ENCODE measurements at places on chromosomes 7 and 10.

DNA sequence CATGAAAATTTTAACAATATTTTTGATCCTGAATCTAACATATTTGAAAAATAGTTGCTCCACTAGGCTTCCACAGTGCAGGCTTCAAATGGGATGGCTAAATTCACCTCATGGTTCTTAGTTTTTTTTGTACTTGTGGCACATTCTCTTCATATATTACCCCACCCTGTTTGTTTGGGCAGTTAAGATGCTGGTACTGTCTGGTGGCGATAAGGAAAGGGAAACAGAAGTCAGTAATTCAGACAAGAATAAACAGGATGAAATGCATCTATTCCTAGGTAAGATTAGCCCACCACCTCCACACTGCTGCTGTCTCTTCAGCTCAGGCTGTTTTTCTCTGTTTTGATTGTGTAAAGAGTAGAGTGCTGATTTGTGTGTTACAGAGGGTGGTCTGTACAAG is 44.2 kb downstream of the GLRX3 start:
- no peak for DNase-seq

DNA sequence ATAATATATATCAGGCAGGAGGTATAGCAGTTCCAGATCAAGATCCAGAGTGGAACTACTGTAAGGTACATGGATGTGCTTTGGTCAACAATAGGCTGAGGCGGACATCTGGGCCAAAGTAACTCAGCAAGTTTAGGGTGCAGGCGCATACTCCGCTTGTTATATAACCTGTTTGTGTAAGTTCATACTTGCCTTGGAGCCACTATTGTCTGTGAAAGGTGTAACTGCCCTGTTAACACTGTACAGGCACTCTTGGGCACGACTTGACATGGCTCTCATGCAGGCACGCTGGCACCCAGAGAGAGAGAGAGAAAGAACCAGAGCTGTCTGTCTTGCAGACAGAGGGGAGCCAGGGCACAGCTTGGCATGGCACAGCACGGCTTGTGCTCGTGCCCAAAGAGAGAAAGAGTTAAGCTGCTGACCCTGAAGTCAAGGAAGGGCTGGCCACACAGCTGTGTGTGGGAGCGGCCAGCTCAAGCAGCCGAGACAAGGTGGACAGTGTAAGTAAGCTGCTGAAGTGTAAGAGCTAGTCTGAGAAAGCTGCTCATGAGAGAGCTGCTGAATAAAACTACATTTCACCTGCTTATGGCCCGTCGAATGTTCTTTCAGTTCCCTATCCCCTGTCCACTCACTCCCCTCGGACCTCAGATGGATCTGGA is 47.8 kb upstream of the KAT6B start:
- DNase-seq: no peak

- no peak for DNase-seq
These were observed 186.3 kb downstream of the CAMK1D start for GRCh38 chr10:12535656-12536055.

DNA sequence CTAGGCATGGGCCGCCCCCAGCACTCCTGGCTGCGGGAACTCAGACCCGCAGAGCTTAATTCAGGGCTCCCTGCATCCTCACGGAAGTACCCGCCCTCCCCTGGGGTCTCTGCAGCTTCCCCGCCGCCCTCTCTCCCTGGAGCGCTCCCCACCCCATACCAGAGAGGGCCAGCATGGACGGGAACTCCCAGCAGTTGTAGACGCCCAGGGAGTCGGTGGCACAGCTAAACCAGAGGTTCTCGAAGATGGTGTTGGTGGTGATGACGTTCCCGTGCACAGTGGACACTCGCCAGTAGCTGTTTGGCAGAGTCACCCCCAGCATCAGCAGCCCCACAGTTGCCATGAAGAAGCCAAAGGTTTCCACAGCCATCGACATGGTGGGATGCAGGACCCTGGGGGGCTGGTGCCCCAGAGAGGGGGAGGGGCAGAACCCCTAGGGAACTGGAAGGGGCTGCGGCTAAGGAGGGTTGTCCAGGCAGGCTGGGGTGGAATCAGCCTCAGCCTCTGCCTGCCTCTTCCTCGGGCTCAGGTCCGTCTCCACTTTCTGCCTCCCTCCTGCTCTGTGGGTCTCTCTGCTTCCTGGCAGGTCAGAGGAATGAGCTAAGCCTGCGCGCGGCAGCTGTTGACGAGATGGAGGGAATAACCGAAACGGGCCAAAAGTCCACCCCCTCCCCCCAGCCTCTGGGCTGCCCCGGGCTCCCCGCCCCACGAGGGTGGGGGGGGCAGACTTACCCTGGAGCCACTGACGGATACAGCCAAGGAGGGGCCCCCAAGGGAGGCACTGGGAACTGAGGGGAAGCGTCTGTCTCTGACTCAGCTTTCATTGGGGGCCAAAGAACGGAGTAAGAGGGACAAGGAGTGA is at the start of gene CLDN15:
Gene CLDN15 (minus strand): TSS at position 597 of the 862 bp plus-strand sequence. CDS start 221 bp downstream, at position 376.
- DNase-seq: peak; percentile 48

- peak; percentile 36 for DNase-seq
These were observed 208.6 kb upstream of the CCDC6 start for GRCh38 chr10:60114765-60115586.

- no peak for DNase-seq
These were observed 39.1 kb upstream of the LRRN3 start for GRCh38 chr7:111051832-111052231.

GRCh38 chr7:1839701-1840100 is 169.6 kb downstream of the ELFN1 start:
- no peak for DNase-seq

DNA sequence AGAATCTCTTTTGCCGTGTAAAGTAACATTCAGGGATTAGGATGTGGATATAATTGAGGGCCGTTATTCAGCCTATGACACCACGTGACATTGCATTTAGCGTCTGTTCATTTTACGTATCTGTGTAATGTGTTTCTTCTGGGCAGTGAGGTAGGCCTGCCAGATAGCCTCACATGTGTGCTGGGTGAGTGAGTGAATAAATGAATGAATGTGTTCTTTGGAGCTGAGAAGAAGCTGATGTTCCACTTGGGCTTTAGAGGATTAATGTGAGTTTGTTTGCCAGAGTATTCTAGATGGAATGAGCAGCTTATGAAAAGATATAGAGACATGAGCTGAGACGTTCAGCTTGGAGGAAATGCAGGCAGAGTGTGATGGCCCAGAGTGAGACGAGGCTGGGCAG is 55.0 kb downstream of the MINDY4 start:
- DNase-seq: no peak

DNA sequence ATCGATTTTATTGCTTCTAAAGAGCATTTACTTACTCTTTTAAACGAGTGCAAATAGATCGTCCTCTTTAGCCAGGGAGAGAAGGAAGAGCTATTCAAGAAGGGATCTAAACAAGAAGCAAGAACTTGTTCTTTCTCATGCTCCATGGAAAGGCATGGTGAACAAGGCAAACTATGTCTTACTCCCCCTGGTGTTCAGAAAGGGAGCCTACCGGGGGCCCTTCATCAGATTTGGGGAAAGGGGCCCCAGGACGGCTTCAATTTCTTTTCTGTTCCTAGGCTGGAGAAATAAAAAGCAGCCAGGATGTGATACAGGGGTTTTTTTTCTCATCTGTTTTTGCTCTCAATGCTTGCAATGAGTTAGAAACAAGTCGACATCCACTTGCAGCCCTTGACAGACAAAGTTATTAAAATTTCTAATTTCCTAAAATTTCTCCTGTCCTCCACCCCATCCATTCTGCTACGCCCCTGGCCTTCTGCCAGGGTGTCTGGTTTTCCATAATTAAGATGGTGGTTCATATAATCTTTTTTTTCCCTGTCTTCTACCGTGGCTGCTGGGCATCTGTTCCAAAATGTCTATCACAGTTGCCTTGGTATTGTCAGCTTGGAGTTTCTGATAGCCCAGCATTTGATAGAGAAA is 214.4 kb downstream of the CREB5 start:
- peak; percentile 67 for DNase-seq

DNA sequence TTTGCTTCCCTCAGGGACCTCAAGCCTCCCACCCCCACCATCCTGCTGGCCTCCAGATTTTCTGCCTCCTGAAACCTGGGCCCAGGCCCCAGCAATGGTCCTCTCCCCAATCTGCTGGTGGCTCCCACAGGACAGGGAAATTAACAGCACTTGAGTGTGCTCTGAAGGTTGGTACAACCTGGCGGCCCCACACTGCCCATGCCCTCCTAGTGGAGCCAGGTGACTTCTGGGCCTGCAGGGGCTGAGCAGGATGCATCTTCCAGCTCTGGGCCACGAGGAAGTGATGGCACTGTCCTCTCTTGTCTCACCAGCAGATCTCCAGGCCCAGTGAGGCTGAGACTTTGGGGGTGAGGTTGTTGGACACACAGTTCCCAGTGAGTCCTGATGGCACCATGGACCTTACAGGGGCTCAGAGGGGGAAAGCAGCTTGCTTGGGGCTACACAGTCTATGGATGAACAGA is 3.6 kb upstream of the ZMIZ1 start:
- DNase-seq: no peak

- DNase-seq: peak; percentile 67
These were observed 312.8 kb upstream of the SORCS1 start for GRCh38 chr10:107477266-107477665.

GRCh38 chr7:11251436-11251835 is 277.8 kb downstream of the PHF14 start:
- DNase-seq: no peak

DNA sequence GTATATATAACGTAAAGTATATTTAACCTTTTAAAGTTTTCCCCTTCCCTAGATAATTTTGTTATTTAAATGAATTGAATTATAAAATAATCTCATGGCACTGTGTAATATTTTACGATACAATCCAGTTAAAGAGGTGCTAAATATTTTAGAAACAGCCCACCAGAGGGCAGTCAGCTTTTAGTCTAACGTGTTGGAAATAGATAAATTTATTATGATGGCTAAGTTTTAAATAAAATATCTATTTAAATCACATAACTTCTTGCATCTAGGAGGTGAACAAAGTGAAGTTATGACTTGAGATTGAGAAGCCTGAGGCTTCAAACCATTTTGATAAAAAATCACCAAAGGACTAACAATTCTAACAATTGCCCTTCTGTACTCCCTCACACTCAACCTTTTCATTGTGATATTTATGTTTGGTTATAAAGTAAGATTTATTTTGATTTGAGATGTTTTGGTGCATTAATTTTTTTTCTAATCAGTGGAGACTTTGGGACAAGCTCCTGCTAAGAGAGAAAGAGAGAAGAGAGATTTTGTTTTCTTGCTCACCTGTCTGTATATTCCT is 171.5 kb upstream of the SP4 start:
- peak; percentile 72 for DNase-seq

- no peak for DNase-seq
These were observed 15.1 kb upstream of the ELN start for GRCh38 chr7:74012842-74013249.

DNA sequence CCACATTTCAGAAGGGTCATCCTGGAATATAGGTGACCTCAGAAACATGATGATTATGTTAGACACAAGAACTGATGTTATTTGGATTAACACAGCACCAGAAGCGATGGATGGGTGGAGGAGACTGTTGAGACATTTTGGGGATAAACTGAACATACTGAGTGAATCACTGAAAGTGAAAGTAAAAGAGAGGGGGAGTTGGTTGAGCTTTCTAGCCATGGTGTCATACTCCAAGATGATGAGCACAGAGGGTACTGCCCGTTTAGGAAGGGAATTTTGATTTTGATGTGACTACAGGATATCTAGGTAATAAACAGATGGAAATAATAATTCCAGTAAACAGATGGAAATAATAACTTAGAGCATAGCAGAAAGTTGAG is 248.0 kb upstream of the NPY start:
- DNase-seq: no peak

DNA sequence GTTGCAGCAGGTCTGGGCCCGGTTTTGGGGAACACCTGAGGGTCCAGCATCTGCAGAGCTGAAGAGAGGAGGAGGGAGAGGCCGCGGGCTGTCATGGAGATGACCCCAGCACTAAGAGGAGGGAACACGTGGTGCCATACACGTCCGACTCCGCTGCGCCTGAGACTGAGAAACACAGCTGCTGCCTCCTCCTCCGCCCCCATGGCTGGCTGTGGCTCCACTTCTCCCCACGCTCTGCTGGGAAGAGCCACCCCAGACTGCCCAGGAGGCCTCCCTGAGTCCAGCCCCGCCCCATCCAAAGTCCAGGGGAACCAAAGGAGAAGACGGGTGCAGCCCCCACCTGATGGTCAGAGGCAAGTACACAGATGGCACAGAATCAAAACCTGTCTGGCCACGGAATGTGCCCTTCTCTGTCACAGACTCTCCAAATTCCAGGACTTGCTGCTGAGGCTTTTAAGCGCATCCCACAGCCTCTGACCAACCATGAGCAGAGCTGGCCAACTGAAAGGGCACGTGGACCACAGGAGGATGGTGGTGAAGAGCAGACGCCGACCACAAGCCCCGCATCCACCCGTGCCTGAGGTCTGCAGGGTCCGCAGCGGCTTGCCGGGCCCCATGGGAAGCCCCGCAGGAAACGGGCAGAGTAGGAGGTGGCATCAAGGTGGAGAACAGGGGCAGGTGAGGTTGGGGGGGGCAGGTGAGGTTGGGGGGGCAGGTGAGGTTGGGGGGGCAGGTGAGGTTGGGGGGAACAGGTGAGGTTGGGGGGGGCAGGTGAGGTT is 24.0 kb downstream of the STK32C start:
- DNase-seq: no peak

DNA sequence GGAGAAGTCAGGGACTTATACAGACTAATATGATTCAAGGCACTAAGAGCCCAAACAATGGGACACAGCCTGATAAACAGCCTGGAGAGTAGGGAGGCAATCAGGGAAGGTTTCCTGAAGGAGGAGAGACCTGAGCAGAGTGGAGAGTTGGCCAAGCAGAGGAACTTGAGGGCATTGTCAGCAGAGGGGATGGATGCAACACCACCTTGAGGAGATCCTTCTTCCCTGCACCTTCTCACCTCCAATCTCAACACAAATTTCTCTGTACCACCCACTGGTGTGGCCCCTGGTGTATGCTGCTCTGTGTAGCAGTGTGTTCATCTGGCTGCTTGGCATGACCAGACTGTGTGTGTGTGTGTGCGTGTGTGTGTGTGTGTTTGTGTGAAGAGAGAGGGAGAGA is 146.2 kb downstream of the WDR11 start:
- DNase-seq: no peak

DNA sequence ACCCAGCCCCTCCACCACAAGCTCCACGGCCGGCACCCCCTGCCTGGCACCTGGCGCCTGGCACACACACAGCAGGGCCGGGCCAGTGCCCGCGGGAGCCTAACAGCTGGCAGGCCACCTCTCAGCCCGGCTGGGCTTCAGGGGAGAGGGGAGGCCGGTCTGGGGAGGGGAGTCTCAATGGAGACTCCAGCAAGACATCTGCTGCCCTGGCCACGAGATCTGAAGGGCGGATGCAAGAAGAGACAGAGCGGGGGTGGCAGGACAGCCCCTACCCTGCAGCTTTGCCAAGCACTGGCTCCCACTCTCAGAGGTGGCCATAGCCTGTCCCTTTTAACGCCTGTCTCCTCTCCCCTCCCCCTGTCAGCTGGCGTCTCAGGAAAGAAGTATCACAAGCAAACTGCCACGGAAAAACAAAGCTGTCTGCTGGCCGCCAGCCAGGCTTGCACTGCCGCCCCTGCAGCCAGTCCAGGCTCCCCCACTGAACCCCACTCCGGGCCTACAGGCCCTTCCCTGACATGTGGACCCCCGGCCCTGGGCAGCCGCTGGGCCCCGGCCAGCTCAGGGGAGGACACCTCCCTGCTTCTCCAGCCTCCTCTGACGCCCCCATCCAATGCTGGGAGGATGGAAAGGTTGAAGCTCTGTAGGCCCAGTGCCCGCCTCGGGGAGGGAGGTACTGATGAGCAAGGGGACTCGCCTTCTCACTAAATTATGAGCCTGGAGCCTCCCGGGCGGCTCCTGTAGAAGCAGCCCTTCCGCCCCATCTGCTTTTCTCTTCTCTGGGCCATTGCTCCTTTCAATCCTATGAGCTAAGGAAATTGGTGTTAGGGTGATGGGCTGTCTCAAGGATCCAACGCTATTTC is 178.4 kb downstream of the ARHGAP12 start:
- no peak for DNase-seq

Measured in suppressor macrophage treated with lipopolysaccharide for 1 hour (primary cell).